ENCODE measurements at places on chromosomes 4 and X.
A peak's percentile ranks its signal among the peaks of the same experiment; 100 is the strongest.

DNA sequence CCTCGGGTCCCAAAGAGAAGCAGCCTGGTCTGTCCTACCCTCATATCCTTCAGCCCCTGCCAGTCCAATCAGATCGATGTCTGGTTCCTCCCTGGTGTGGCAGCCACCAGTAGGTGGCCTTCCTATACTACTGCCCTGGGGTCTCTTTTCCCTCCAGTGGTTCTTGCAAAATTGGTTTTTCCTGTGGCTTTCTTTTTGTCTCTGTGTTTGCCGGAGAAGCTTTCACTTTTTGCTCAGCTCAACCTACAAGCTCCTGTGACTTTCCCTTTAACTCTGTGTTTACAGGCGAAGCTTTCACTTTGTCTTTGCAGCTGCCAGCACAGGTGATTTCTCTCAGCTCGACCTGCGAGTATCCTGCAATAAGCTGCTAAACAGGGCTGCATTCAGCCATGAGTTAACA lies 46.8 kb downstream of the UGT2A3 start:
- DNase-seq = no peak

GRCh38 chr4:113976741-113977525 lies 2.5 kb downstream of the ARSJ start:
- DNase-seq = no peak

DNA sequence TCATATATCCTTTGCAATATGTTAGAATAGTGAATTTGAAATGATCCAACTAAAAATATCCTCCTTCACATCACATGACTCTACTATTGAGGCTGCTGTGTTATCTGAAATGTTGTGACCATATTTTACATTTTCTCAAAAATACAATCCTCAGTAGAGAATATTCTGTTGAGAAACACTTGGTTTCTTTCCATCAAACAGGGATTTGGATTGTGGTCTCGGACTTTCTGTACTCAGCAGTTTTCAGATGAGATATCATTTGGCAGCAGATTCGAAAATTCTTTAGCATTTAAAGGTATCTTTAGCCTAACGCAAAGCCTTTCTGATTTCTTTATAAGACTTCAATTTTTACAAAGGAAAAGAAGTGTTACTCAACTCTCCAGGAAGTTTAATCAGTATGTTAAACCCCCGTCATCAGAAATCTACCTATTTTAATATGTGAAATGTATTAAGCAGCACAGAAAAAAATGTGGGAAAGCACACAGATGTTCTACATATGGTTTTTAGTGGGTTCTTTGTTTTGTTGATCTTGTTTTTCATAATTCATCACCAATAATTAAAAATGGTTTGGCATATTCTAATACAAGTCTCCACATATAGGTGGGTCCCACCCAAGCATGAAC lies 55.4 kb upstream of the ANXA3 start:
- no peak for DNase-seq

GRCh38 chr4:155972098-155972497 lies 18.4 kb upstream of the CTSO start:
- DNase-seq = no peak

- DNase-seq = no peak
Observed at GRCh38 chr4:56389558-56389957, 2.3 kb upstream of the AASDH start.

GRCh38 chr4:76949276-76950051 lies at the start of gene SEPTIN11:
SEPTIN11 (plus strand) TSS chr4:76949752; CDS start chr4:76949904, 152 bp downstream.
- peak; percentile 73 for DNase-seq

DNA sequence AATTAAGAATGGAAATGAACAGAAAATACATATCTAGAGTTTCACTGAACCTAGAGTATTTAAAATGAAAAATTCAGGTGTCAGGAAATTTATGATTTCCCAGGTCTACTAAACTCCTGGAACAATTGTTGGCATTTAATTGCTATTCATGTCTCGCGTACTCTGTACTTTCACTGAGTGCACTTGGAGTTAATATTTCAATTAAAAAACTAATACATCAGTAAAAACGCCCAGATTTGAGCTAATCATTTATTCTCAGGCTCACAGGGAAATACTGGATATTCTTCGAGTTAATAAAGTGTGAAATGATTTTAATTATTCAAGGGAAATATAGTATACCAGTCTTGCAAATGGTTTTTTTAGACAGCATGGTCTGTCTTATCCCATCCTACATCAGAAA lies 125.9 kb downstream of the CHRNA9 start:
- no peak for DNase-seq

- no peak for DNase-seq
Observed at GRCh38 chr4:5460106-5460801, 248.1 kb downstream of the EVC2 start.

GRCh38 chrX:53263597-53264094 lies 17.7 kb downstream of the IQSEC2 start:
- peak; percentile 42 for DNase-seq

GRCh38 chr4:189098932-189099696 lies 841.6 kb upstream of the FRG1 start:
- no peak for DNase-seq

DNA sequence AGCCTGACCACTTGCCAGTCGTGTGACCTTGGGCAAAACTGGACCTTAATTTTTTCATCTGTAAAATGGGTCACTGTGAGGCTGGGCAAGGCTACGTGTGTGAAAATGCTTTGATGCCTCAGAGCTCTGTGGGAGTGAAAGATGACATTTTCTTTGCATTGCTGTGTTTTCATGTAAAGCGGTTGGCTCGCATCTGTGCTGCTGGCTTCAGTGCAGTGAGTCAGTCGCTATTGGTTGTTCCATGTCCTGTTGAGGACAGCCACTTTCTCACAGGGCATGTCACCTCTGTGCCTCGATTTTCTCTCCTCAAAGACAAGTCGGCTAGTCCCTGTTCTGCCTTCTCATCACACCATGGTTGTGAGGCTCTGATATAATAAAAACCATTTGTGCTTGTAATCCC lies 4.4 kb downstream of the MTMR1 start:
- no peak for DNase-seq

GRCh38 chr4:14410516-14410915 lies 591.8 kb upstream of the CPEB2 start:
- DNase-seq = no peak

GRCh38 chr4:158809611-158810486 lies 41.0 kb downstream of the FNIP2 start:
- DNase-seq = no peak

GRCh38 chr4:140004549-140004895 lies 149.5 kb downstream of the MAML3 start:
- no peak for DNase-seq

DNA sequence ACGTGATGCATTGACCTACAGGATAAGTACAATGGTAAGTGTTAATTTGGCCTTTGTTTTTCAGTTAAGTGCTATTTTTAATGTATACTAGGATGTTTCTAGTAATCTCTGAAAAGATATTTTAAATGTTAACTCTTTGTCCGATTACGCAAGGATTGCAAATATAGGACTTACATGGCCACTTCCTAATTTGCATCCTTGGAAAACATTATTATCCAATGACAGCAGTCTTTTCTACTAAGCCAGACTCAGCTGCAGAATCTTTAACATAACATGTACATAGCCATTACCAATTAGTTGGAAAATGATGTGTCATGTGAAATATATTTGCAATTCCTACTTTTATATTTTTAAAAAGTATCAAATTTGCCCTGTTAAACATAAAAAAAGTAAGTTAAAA lies 124.7 kb downstream of the MID1 start:
- DNase-seq = no peak

DNA sequence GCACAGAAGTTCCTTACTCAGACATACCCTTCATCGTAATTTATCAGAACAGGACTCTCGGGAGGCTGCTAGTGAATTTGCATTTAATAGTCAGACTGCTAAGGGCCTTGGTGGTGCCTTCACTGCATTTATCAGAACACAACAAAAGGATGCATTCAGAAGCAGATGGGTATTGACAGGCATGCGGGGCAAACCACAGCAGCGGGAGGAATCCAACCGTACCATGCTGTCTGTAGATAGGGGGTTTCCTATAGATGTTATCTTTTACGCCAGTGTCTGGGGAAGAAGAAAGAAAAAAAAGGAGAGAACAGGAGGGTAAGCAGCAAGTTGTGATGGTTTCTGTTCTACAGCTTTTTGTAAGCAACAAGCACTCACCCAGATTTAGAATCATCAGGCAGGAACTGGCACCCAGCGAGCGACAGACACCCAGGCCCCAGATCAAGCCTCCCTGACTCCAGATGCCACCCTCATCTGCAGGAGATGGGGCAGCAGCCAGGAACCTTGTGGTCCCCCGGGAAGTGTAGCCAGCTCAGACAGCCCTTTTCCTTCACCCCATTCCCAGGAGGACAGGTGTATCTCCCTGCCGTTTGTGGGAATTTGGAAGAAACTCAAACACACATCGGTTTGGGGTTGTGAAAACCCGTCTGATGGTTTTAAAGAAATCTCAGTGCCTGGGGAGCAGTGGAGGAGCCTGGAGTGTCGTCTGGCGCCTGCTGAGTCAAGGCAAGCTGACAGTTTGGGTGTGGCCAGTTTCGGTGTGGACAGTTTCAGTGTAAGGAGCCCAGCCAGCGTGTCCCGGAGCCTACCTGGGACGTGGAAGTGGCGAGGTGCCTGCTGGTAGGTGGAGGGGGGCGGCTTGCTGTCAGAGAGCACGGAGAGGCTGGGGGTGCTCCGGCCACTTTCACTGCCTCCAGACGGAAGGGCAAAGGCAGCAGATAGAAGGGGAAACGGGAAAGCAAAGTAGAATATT lies 80.0 kb upstream of the AFAP1 start:
- no peak for DNase-seq

DNA sequence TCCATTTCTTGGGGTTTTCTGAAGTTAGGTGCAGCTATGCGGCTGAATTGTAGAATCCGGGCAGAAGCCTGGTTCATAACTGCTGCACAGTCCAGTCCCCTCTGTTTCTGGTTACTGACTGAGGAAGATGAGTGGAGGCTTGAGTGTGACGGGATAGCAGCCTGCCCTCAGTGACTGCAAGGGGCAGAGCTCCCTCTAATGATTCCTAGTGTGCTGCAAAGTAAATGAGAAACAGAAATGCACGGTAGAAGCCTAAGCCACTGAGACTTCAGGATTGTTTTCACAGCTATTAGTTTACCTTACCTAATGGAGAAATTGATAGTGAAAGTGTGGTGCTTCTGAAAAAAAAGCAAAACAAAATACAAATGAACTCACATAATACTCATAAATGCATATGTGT lies 189.2 kb downstream of the GPM6A start:
- no peak for DNase-seq

GRCh38 chr4:20882500-20882899 lies 182.2 kb downstream of the PACRGL start:
- DNase-seq = no peak

DNA sequence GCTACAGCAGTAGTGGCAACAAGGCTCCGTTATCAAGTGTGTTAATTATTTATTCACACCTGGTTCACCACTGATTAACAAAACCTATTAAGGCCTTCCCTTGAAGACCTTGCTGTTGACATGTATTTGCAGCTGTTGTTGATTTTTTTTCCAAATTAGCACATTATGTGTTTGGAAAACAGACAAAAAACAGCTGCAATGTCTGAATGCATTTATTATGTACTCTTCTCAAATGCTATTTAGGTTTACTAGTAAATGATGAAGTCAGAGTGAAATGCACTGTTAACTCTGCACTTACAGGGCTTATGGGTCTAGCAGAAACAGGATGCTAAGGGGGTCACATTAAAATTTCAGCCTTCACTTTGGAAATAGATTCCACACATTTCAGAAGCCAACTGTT lies 99.5 kb upstream of the PCDH7 start:
- DNase-seq = no peak

DNA sequence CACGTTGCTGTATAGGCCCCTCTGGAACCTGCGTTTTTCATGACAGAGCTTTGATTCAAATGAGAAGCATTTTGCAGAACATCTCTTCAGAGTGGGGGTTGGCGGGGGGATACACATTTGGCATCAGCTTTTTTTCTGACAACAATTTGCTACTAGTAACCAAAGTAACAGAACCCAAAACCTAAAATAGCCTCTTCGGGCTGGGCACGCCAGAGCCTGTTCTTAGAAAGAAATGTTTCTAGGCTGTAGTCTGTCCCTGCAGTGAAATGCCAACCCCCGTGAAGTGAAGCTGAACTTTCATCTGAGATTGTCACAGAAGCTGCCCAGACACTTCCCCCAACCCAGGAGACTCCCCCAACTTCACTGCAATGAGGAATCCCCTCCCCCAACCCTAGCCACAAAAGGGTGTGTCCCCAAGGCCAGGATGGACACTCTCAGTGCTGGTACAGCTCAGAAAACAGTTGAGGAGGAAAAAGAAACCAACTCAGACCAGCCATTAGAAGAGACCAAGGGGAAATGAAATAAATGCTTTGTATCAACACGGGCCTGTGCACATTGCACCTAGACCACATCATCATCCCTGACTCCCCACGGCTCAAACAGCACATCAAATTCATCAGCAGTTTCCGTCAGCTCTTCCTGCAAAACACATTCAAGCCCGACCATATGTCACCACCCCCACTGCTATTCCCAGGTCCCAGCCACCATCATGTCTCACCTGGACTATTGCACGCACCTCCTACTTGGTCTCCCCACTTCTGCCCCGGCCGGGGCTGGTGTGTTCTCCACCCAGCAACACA lies 8.4 kb upstream of the MAN2B2 start:
- no peak for DNase-seq

GRCh38 chr4:177448850-177449249 lies 6.6 kb upstream of the AGA start:
- DNase-seq = no peak

DNA sequence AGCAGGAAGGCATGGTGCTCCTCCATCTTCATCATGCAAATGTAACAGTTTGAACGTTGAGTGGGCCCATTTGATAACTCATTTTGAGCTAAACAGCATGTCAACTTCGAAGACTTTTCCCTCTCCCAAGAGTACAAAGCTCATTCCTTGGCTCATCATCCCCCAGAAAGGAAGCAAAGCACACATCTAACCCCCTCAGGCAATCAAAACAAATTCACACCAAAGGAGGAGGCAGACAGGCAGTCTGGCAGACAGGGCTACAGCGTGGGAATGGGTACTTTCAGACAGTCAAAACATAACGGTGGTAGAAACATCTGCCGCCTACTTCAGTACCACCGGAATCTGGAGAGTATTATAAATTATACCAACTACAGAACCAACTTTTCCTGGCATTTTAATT lies 81.7 kb downstream of the PCDH19 start:
- no peak for DNase-seq

DNA sequence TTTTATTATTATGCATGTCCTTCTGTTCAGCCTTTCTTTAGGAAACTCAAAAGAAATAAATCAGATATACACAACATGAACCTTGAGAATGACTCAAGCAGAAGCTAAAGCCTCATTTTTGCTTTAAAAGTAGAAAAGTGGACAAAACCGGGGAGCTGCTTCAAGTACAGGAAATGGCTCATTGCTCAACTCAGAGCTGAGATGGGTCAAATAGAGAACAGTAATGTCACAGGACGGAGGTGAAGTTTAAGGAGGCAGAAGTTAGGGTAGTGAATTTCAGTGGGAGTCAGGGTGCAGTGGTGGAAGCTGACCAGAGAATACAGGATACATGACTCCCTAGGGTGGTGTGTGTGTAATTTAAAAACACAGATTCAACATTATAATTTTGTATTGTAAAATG lies 22.2 kb downstream of the PHKA2 start:
- DNase-seq = no peak

- no peak for DNase-seq
Observed at GRCh38 chr4:169249214-169249973, 21.4 kb downstream of the SH3RF1 start.
